ENCODE measurements at places on chromosomes 1 and 21.
A peak's percentile ranks its signal among the peaks of the same experiment; 100 is the strongest.

DNA sequence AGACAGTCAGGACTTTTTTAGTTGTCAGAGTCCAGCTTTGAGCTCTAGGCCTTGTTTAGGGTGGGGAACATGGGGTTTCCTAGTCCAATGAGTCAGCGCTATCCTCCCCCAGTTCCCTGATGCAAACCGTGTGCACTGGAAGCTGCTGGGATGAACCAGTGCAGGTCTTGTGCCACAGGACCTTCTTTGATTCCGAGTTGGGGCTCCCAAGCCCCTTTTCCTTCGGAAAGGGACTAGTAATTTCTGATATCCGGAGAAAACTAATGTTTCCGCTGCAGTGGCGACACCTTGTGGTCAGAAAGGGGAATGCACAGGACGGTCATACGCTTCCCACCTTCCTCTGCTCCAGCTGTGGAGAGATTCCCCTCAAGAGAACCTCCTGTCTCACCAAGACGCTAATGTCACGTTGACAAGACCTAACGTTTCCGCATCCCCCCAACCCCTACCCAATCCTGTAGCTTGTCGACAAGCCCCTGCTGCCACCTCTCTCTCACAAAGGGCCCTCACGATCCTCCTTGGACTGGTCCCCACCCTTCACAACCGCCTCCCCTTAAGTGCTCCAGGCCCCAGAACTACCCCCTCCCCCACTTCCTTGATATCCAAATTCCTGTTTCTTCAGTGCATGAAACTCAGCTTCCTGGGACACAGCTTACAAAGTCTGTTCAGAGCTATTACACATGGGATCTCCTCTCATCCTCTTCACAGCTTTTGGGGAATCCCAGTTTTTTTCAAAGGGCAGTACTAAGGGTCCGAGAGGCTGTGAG is 30.9 kb downstream of the GPA33 start:
- DNase-seq, result peak; percentile 72

GRCh38 chr1:229408458-229409037 is 25.3 kb downstream of the ACTA1 start:
- DNase-seq, result peak; percentile 16

DNA sequence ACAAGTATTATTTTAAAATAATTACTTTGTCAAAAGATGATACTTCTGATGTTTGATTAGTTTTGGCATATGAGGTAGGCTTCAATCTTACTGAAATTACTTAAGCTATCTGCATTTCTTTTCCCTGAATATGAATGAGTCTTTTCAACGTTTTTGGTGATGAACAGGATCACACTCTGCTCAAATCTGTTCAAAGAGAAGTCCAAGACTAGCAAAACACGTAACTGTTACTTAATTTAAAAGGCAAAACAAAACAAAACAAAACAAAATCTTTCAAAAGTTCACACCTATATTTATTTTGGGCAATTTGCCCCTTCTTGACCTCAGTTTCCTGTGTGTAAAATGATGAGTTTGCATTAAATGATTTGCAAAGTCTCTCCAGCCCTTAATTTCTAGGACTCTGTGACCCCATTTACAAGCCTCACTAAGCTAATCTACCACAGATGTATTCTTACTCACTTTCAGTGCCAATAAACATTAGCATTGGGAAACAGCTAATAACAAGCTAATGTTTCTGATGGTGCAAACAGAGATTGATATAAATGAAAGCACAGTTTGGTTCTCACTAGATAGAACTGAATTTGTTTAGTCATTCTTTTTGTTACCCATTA is 865.4 kb downstream of the LTN1 start:
- no peak for DNase-seq

DNA sequence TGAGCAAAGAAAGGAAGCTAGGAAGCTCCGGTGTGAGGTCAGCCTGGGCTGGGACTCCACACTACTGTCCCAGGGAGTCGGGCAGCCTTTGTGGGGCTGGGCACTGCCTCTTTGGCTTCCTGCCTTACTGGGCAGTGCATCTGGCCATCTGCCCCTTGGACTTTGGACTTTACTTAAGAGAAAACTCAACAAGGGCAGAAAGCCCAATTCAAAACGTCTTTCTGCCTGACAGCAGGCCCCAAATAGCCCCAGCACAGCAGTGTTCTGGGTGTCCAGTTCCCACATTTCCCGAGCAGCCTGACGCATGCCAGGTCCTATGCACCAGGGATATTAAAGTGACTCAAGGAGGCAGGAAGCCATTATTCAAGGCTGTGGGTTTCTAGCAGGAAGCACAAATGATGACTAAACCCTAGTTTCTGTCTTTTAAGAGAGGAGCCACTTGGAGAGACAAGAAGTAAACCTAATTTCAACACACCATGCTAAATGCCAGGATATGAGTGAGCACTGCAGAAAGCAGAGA is 37.9 kb upstream of the EDEM3 start:
- peak; percentile 100 for DNase-seq

GRCh38 chr1:243267914-243268653 is 12.2 kb downstream of the SDCCAG8 start:
- peak; percentile 87 for DNase-seq

DNA sequence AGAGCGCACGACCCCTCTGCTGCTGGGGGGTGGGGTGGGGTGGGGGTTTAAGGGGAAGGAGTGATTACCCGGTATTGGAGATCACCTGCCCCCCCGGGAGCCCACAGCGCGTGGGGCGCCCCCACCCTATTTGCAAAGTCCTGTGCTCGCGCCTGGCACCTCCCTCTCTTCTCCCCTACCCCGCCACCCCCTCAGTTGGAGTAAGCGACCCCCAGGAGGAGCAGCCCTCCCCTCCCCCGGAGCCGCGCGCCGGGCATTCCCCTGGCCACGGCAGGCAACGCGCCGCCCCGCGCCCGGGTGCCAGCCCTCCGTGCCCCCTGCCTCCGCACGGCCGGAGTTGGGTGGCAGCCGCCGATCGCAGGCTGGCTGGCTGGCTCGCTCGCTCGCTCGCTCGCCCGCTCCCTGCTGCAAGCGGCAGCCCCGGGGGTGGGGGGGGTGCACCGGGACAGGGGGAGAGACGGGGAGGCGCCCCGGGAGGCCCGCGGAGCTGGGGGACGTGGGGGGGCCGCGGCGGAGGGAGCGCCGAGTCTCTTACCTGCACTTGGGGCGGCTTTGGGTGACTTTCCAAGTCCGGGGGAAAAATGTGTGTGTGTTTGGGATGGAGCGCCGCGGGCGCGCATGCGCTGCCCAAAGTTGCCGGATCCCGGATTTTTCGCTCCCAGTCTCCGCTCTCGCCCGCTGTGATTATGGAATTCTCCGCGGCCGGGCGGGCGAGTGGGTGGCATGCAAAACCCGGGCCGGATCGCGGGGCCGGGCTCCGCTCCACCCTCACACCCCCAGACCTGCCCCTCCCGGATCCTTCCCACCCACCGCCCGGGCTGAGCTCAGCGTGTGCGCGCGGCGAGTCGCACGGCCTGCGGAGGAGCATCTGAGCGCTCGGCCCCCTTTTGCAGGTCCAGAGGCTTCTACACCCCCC is at the start of gene CASZ1:
Gene CASZ1, minus strand, starts transcription at position 618 of the 916 bp plus-strand sequence. CDS start 102,757 bp downstream, outside the sequence.
- peak; percentile 90 for DNase-seq

DNA sequence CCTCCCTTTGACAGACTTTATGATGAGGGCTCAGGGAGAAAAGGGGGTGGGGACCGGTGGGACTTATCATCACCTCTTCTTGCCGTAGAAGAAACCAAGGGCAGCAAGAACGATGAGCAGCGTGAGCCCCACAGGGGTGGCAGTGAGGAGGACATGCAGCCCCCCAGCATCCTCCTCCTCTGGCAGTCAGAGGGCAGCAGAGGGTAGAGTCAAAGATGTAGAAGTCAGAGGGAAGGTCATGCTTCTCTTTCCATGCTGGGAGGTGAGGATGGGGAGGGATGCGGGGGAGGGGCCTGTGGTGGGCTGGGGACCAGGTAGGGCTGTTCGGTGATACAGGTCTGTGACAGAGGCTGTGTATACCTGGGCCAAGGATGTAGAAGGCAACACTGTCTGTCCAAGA is 14.8 kb downstream of the INSRR start:
- no peak for DNase-seq

DNA sequence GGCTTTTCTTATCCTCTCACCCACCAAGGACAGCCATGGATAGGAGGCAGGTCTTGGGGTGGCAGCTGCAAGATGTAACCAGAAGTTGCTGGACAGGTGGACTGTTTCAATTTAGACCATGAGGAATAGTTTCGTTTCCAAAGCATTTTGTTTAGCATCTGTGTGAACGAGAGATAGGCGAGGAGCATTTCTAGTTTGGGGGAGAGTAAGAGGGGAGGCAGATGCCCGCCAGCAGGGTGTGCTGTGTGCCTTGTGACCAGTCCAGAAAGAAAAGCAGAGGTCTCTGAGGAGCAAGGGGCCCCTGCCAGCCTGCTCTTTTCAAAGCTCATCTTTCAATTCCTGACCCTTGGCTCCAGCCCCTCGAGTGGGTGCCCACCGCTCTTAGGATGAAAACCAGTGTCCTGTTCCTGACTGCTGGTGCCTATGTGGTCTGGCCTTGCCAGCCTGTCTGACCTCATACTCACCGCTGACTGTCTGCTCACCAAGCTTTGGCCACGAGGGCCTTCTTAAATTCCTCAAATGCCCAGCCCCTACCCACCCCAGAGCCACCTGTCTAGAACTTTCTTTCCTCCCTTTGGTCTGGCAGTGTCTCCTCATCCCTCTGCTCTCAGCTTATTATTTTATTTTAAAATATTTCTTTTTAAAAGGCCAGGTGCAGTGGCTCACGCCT is 8.5 kb downstream of the SERINC2 start:
- peak; percentile 57 for DNase-seq

GRCh38 chr1:78044796-78045562 is 787 bp upstream of the GIPC2 start:
- DNase-seq, result no peak

- DNase-seq, result no peak
These were observed 12.8 kb downstream of the THEMIS2 start for GRCh38 chr1:27885114-27885528.

GRCh38 chr1:220880362-220880670 is 1.1 kb downstream of the HLX start:
- DNase-seq, result no peak

DNA sequence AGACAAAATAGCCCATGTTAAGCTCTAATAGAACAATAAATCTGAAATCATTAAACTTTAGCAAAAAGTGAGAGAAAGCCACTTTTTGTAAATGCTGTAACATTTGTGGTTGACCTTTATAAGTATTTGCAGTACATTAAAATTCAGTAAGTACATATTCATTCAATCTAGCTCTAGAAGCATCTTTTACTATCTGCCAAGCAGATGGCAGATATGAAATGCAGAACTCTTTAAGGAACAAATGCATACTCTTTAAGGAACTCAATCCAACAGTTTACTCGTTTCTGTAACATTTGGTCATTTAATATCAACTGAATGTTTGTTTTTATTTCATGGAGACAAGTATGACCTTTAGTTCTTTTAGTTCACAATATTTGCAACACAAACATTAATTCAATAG is 150.1 kb downstream of the APP start:
- no peak for DNase-seq

GRCh38 chr1:143720087-143721023 is 251.4 kb downstream of the FAM72C start:
- DNase-seq, result no peak

- DNase-seq, result peak; percentile 75
These were observed 7.0 kb upstream of the GPR88 start for GRCh38 chr1:100530880-100531487.

DNA sequence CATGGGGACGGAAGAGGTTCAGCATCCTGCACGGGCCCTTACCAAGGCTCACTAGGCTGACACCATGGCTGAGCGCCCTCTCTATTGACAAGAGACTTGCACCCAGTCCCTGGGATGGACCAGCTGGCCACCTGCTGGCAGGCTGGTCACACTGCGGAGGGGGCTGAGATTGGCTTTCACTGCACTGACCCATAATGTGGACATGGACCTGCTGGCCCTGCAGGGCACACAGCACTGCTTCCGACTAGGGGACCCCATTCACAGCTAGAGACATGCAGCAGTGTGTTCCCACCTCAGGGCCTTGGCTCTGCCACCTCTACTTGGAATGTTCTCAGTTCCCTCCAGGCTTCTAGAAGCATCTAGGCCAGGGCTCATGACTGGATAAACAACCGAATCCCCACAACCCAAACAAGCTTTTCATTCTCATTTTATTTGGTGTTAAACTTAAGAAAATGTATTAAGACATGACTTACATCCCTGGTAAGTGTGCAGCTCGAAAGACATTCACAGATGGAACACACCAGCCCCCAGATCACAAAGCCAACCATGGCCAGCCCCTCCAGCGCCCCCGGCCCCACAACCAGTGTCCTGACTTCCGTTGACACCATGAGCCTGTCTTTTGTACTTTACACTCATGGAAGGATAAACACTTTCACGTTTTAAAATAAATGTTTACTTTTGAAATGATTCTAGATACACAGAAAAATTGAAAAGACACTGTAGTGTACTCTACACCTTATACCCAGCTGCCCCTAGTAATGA is 9.3 kb upstream of the SRARP start:
- peak; percentile 70 for DNase-seq

DNA sequence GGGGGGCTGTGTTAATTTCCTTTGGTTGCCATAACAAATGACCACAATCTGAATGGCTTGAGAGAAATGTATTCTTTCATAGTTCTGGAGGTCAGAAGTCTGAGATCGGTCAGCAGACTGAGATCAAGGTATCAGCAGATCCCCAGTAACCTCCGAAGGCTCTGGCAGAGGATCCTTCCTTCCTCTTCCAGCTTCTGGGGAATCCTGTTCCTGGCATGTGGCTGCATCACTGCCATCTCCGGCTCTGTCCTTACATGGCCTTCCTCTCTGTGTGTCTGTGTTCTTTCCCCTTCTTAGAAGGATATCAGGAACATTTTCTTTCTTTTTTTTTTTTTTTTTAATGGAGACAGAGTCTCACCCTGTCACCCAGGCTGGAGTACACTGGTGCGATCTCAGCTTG is 25.8 kb downstream of the ACTL8 start:
- DNase-seq, result no peak

GRCh38 chr1:43381612-43382011 is 8.0 kb downstream of the MED8 start:
- DNase-seq, result no peak

GRCh38 chr1:214281021-214281719 is at the start of gene SMYD2:
Gene SMYD2 (plus strand): TSS chr1:214281159. CDS start chr1:214281255, 96 bp downstream.
- peak; percentile 68 for DNase-seq

- DNase-seq, result no peak
These were observed 4.9 kb upstream of the LAD1 start for GRCh38 chr1:201404055-201404454.

DNA sequence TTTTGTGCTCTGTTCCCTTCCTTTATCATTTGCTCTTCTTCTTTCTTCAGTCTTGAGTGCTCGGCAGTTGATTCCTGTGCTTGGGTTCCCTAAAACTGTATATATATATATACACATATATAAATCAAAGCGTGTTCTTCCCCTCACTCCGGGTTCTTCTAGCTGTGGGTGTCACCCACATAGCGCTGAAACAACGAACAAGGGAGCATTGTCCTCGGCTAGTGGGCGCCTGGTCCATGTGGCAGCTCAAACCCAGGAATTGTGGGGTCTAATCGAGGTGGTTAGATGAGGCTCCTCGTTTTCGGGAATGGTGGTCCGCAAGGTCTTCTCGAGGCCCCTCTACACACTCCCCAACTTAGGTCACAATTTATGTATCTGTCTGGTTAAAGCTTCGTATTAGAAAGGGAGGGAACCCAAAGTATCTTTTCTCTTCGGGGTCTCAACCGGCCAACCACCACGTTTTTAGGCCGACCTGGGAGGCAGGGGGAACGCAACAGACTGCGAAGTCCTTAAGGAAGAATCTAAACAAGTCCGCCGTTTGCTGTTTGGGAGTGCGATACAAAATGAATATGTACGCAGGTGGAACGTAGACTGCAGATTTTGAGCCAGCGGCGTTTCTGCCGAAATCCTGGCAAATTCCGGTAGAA is 504 bp upstream of the SDHC start:
- DNase-seq, result no peak
